Stimulated activated CD8-positive, alpha-beta memory T cell treated with anti-CD3 and anti-CD28 coated beads, Interleukin-7, amount 100 ng/mL, for 4 hours (primary cell): ENCODE measurements at places on chromosomes 5 and 9.

DNA sequence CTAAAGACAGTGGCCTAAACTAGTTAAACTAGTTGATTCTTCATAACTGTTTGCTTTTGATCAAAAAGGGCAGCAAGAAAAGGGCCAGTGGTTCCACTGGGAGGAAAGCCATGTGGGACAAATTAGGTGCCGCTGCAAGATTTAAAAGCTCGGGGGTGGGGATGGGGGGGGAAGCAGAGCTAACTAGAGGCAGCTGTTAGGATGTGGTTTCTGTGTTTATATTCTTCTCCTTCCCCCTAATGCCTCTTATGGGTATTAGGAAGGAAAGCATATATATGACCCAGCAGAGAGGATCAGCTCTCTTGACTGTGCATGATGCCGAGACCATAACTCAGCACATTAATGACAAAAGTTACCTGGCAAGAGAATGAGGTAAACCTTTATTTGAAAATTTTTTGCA lies 65.7 kb downstream of the EFNA5 start:
- DNase-seq, result no peak

DNA sequence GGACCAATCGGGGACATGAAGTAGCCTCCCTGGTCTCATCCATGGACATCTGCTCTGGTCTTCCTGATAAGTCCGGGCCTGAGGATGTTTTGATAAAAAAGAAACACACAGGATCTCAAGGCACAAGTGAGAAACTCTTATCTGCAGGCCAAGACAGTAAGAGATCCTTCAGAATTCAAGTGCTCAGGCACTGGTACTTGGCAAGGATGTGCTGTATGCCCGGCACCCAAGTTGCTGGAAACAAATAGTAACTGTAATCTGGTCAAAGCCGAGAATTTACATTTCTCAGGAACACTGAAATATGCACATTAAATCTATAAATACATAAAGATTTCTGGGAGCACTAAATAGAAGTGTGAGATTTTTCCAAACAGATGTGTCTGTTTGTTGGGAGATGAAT lies 165.7 kb downstream of the SPOCK1 start:
- DNase-seq, result no peak

DNA sequence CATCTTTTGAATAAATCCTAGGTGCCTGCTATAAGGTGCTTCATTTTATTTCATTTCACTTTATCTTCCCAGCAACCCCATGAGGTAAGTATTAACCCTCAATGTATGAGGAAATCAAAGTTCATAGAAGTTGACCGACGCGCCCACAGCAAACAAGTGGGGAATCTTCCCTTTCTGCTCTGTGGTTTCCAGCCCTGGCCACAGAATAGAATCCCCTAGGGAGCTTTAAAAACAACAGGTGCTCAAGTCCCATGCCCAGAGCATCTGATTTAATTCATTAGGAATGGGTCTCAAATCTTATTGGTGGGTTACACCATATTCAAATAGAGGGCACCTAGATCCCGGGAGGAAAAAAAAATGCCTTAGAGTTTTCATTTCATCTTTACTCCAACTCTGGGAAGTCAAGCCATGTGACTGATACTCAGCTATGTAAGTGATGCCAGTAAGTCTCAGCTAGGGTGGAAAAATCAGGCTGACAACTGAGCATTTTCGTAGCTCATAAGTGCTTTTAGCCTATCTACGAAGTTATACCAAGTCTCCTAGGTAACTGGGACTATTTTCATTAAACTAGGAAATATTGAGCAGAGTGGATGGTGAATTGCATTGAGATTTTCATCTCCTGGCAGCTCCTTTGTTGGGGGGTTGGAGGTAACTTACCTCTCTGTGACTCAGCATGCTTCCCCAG lies 353.4 kb upstream of the SLC30A5 start:
- DNase-seq, result no peak

DNA sequence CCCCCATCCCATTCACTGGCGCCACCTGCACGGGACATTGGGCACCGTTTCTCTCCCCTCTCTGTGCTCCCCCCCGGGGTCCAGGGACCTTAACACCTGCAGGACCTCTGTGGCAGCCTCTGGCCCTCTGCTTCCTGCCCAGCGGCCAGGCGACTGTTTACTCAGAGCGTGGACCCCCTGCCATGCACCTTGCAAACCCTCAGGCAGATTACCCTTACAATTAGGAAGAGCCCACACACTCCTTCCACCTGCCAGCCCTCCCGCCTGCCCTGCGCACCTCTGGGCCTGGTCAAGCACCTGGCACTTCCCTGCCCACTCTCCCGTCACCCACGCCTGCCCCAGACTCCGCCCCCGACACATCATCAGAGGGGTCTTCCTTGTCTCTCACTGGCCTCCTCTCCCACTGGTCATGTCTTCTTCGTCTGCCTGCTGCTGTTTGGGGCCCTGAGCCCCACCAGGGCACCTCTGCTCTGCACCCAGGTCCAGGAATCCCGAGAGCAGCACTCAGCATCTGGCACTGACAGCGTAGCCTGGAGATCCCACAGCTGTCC lies 281.3 kb upstream of the IRX4 start:
- DNase-seq, result no peak

DNA sequence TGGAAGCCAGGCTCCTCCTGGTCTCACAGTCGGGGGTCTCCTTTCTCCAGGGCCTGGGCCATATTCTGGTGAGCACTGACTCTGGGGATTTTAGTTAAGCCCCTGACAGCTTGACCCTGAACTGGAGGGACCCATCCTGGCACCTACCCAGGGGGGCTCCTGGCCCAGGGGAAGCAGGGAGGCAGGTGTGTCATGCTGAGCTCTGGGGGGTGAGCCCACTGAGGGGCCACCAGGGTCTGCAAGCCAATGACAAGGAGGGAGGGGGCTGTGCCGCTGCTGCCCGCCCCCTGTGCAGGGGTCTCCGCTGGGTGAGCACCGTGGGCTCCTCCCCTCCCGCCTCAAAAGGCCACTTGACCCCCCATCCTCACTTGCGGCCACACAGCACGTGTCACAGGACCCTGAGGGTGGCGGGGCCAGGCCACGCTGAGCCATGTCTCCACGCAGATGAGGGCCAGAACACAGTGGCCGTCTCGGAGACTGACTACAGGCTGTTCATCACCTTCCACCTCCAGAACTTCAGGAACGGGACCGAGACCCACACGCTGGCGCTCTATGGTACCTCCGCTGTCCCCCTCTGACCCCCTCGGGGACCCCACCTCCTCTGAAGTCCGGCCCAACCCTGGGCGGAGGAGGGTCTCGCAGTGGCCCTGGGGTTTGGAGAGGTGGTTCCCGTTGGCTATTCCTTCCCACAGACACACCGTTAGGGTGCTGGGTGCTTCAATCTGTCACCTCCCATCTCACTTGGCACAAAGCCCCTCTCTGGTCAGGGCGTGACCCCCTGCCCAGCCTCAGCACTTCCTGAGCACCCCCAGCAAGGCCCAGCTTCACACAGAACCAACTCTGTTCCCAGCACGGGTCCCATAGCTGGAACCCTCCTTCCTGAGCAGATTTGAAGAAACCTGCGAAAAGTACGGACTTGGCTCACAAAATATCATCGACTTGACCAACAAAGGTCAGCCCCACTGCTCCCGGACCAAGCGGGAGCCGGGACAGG lies 2.0 kb downstream of the LCN9 start:
- no peak for DNase-seq

GRCh38 chr9:14306672-14307660 lies 7.0 kb downstream of the NFIB start:
- no peak for DNase-seq
